Cardiac muscle cell (in vitro differentiated cells and primary cell): ENCODE measurements at places on chromosomes 7 and 10. TPM values are rescaled to one million over a fixed set of nuclear protein-coding genes. Genes with fewer than 3 reads are reported as not detected.

Gene LRRC18
- not detected in 2 replicates for total RNA-seq

Gene TRIL
- 5.2 and 5.8 TPM in 2 replicates for total RNA-seq

Gene PPP1R17
- 0.11 TPM in 1 of 2 replicates, not detected in the other for total RNA-seq

Gene OR6V1
- not detected in 2 replicates for total RNA-seq

Gene CWF19L1
- 14.3 and 14.4 TPM in 2 replicates for total RNA-seq

Gene CPN1
- not detected in 2 replicates for total RNA-seq

Gene ANKRD30A
- total RNA-seq: not detected in 2 replicates

Gene GNGT1
- not detected in 2 replicates for total RNA-seq

Gene ZNF467
- 19.9 and 33.7 TPM in 2 replicates for total RNA-seq

Gene ARHGAP19
- total RNA-seq: 7.5 and 18.7 TPM in 2 replicates

Gene SH2B2
- 12.7 and 17.4 TPM in 2 replicates for total RNA-seq

Gene FAM221A
- total RNA-seq: 6.5 and 8.3 TPM in 2 replicates

Gene FBXO24
- total RNA-seq: 0.78 and 1.9 TPM in 2 replicates

Gene BEND7
- 10.1 and 10.7 TPM in 2 replicates for total RNA-seq

GRCh38 chr10:120612756-120613155 is 155.7 kb downstream of the PLPP4 start:
- DNase-seq: no peak

GRCh38 chr7:132491391-132491945 is 84.8 kb downstream of the PLXNA4 start:
- DNase-seq: no peak

- no peak for DNase-seq
Observed at GRCh38 chr10:28480628-28480965, 52.3 kb upstream of the WAC start.

- no peak for DNase-seq
Observed at GRCh38 chr10:99344715-99345114, 15.6 kb downstream of the CNNM1 start.

DNA sequence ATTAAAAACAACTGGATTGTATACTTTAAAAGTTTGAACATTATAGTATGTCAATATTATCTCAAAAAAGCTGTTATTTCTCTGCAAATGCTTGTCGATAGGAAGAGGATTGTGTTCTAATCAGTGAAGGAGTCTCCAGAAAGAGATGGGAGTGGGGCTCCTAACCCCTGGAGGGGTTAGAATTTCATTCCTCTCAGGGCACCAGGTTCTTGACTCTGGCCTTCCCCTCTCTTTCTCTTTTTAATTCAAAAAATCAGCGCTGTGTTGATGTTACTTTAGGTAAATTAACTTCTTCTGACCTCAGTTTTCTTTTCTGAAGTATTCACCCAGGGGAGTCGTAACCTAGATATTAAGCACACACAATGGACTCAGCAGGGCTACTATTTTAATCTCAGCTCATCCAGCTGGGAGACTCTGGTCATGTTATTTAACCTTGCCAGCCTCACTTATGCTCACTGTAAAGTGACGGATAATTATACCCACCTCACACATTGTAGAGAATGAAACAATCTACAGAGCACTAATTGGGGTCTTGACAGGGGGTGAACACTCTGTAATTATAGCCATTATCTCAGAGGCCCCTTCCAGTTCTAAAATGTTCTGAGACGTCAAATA is 59.4 kb downstream of the GCC1 start:
- DNase-seq: no peak

DNA sequence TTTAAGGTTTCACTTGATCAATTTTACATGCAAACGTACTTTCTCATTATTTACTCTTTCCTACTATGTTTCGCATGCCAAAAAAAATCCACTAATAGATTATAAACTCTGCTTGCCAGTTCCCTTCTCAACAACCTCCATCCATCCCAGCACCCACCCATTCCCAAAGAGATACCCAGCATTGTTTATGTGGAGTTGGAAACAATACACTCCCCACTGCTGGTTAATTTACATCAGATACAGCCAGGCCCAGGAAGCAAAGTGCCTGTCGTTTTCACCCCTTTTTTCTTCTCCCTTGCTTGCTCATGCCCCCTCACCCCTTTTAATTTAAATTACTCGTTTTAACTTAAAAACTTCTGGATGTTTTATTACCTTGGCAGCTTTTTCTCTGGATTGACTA is 59.9 kb downstream of the HIBADH start:
- no peak for DNase-seq

DNA sequence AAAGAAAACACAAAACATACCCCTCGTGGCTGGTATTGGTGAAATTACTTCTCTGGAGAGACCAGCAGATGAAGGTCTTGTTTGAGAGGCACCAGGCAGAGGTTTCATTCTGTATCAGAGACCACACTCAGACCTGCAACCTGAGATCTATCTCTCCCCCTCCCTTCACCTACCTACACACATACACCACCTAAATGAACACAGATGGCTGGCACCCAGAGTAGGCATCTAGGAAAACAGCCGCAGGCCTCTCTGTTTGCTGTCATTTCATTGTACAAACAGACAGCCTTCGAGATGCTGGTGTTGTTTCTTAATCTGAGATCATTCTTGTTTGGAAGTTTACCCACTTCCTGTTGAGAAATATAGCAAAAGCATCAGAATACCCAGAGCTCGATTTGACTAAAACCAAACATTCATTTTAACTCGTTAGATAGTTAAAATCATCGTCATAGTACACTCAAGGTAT is 173.9 kb upstream of the SLC25A13 start:
- no peak for DNase-seq

DNA sequence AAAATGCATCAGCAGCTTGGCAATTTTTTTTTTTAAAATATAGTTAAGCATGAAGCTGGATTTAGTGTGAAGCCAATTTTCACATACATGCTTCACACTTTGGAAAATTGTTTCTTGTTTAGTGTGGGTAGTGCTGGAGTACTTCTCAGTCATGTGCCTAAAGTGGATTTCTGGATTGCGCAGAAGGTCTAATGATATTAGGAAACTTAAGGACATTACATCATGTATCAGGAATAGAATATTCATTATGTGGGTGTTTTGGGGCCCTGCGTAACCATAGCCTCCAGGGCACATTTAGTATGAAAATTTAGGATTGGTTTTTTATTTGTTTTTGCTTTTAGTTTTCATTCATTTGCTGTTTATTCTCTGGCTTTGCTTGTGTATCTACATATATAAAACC is 28.8 kb upstream of the BNIP3 start:
- no peak for DNase-seq

GRCh38 chr10:6018422-6018821 is 41.1 kb upstream of the IL15RA start:
- DNase-seq: peak; percentile 77

- no peak for DNase-seq
Observed at GRCh38 chr7:51639661-51640334, 323.2 kb upstream of the COBL start.

GRCh38 chr7:90025771-90026170 is 128.5 kb upstream of the STEAP1 start:
- no peak for DNase-seq

DNA sequence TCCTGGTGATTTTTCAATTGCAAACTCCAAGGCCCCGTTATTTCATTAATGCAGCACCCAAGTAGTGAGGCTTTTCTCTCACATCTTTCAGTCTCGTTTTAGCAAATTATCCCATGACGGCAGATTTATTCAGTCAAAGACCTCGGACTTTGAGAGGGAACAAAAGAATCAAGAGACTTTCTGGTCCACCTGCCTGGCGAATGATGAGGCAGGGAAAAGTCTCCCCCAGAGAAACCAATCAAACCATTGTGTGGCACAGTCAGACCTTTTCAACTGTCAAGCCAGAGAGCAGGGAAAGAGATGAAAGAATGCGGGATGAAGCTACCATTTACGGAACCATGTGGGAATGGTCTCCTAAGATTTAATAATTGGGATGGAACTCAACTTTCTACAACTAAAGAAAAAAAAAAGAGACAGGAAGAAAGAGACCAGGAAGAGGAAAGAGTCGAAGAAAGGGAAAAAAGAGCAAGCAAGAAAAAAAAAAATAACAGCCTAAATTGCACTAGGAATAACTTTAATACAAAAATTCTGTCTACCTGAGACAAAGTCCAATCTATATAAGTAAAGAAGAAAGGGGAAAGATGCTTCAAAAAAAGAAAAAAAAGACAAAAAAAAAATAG is 22.8 kb downstream of the GLI3 start:
- DNase-seq: no peak

DNA sequence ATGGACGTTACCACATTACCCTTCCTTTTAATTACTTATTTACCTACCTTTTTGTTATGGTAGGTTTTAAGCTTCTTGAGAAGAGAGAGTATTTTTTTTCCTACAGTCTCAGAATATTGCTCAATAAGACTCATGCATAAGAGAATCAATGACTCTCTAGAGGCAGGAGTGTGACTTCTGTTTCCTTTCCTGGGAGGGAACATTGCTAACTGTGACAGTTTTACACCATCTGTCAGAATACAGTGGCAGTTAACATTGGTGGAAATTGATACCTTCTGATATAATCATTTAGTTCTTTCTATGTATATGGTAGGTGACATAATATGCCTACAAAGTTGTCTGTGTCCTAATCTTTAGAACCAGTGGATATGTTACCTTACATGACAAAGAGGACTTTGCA is 348.7 kb upstream of the POT1 start:
- no peak for DNase-seq

GRCh38 chr7:81285142-81285871 is 366.5 kb upstream of the SEMA3C start:
- DNase-seq: no peak

DNA sequence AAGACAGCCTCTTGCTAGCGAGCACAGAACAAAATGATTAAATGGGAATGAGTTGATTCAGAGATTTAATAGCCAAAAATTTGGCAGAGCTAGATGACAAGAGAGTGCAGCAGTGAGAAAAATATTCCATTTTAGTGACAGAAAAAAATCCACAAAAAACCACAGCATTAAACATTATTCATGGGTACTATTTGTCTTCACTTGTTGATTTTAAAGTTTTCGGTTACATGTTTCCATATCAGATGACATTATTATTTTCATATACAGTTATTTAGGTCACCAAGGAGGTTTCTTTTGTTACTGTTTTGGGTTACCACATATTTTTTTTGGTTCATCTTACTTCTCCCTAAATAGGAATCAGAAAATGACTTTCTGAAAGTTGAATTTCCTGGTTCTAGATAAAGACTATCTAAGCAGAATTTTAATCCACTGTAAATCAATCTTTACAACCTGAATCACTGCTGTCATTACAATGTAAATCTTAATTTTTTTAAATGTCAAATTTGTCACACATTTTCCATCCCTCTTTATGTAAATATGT is 87.9 kb downstream of the SVIL start:
- no peak for DNase-seq

- DNase-seq: peak; percentile 92
Observed at GRCh38 chr7:105388356-105389087, at the start of gene SRPK2. SRPK2 (minus strand) TSS chr7:105388921.

DNA sequence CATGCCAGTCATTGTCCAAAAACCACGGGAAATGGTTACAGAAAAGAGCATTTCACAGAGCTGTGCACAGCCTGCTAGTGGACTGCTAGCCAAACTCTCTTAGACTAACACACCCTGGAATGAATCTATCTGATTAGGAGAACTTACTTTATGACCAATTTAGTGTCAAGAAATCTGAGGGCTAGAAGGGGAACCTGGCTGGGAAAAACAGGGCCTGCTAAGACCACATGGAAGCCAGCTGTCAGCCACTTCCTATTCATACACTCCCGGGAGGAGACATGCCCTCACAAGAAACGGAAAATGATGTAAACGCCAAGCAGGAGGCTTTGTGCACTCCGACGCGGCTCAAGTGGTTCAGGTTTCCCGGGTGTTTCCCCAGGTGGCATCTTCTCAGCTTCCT is 54.8 kb downstream of the MPP7 start:
- DNase-seq: peak; percentile 40

DNA sequence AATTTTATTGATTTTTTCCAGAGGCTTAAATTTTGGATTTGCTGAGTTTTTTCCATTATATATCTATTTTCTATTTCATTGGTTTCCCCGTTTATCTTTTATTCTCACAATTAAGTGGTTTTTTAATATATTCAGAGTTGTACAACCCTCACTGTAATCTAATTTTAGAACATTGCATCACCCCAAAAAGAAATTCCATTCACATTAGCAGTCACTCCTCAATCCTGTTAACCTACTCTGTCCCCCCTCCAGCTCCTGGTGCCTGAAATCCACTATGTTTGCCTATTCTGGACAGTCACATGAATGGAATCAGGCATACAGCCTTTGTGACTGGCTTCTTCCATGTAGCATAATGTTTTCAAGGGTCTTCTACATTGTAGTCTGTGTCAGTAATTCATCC is 55.8 kb upstream of the ITGA8 start:
- DNase-seq: no peak

- DNase-seq: peak; percentile 12
Observed at GRCh38 chr7:156816943-156817572, 75.9 kb downstream of the LMBR1 start.

DNA sequence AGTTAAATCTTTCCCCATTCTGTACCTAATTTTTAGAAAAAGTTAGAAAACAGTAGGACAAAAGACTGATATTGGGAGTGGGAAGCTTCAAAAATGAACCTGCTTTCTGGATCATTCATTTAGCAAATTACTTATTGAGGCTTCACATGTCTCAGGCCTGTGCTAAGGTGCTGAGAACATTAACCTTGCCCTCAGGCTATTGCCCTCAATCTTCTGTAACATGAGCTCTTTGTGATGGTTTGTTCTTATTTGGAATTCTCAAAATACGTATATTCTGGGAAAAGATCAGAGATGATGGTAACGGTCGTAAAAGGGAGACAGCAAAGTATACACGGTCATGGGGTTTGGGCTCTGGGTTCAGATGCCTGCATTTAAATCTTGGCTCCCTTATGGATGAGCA is 39.5 kb upstream of the PRKG1 start:
- no peak for DNase-seq

- DNase-seq: no peak
Observed at GRCh38 chr7:85274454-85274853, 87.6 kb upstream of the SEMA3D start.

DNA sequence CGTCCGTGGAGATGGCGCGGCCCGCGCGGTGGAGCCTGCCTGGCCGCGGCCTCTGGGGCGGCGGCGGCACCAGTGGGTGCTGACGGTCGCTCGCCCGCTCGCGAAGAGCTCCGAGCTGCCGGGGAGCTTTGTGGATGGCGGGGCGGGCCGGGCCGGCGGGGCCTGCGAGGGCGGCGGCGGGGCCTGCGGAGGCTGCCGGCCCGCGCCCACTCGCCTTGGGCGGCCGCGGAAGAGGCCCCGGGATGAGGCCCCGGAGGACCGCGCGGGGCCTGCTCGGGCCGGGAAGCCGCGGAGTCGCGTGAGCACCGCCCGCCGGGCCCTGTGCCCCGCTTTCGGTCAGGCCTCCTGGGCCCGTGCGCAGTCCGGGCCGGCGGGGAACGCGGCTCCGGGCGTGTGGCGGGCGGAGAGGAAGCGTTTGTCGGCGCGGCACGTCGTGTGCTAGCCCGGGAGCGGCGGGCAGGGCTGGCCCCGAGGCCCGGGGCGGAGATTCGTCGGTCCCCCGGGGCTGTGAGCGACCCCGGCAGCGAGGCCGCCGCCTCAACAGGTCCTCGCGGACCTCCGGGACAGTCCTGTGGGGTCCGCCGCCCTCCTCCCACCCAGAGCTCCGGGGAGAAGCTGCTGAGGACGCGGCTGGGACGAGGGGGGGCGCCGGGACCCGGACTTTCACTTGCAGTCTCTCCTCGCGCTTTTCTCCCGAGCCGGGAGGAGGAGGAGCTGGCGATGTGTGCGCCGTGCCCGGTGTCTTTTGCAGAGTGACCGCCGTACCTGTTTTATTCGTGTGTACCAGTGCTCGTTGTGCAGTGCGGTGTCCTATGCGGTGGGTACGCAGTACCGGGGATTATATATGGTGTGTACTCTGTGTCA is 578 bp downstream of the ZMYND11 start:
- DNase-seq: peak; percentile 52
